Uterine smooth muscle cell (primary cell): ENCODE measurements at places on chromosomes 2 and 18. TPM values are rescaled to one million over a fixed set of nuclear protein-coding genes. Genes with fewer than 3 reads are reported as not detected.

DOCK10 gene
- 71.6 and 113 TPM in 2 replicates for total RNA-seq

LIMS2 gene
- 0.33 and 1.4 TPM in 2 replicates for total RNA-seq

PLGLB2 gene
- total RNA-seq: 0.33 and 2.1 TPM in 2 replicates

OTOF gene
- under 0.01 and 0.66 TPM in 2 replicates for total RNA-seq

CENPA gene
- total RNA-seq: 7.7 and 32.9 TPM in 2 replicates

DSG4 gene
- not detected in 2 replicates for total RNA-seq

GATA6 gene
- 5.5 and 15.2 TPM in 2 replicates for total RNA-seq

EEF1B2 gene
- total RNA-seq: 603 and 605 TPM in 2 replicates

ODC1 gene
- 204 and 316 TPM in 2 replicates for total RNA-seq

VAPA gene
- 339 TPM in 2 replicates for total RNA-seq

C2orf66 gene
- total RNA-seq: under 0.01 and 0.12 TPM in 2 replicates

VWC2L gene
- total RNA-seq: under 0.01 TPM in 1 of 2 replicates, not detected in the other

CD8B gene
- total RNA-seq: not detected in 2 replicates

TSPYL6 gene
- not detected in 2 replicates for total RNA-seq

ARHGEF33 gene
- total RNA-seq: 0.22 and 1.5 TPM in 2 replicates

EMILIN1 gene
- total RNA-seq: 196 and 328 TPM in 2 replicates

STARD6 gene
- total RNA-seq: not detected in 2 replicates
